ENCODE measurements at places on chromosomes 5 and 9.

- DNase-seq = no peak
- H3K4me1 ChIP-seq = no peaks in the 10 kb centered on the region
- H3K27ac ChIP-seq = no peak overlapping the region
- no peaks in the 10 kb centered on the region for H3K36me3 ChIP-seq
- H3K4me3 ChIP-seq = no peak overlapping the region
These were observed 157.6 kb downstream of the ACTL7B start for GRCh38 chr9:108698231-108698630.

- no peaks in the 10 kb centered on the region for H3K36me3 ChIP-seq
- H3K4me3 ChIP-seq = no peak overlapping the region
- no peak for DNase-seq
- H3K27ac ChIP-seq = no peak overlapping the region
- peaks cover 4% of the 10 kb centered on the region for H3K4me1 ChIP-seq
These were observed 89.6 kb upstream of the BASP1 start for GRCh38 chr5:17127743-17128231.

GRCh38 chr5:141369994-141370848 is at the start of gene PCDHGB3:
Gene PCDHGB3 (plus strand): TSS chr5:141370242. CDS start chr5:141370395, 153 bp downstream.
- peak; percentile 80 for DNase-seq
- peaks cover 73% of the 10 kb centered on the region for H3K27me3 ChIP-seq
- H3K4me1 ChIP-seq = no peaks in the 10 kb centered on the region

DNA sequence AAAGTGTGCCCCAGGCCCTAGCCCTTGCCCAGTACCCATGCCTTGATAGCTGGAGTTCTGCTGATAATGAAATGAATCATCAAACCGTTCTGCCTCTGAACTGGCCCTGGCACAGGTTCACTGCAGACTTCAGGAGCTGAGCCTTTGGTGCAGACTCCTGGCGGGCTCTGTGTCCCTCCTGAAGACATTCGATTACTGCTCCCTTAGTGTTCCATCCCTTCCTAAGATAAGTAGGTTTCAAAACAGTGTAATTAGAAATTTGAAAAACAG is 97.2 kb downstream of the MVB12B start:
- H3K36me3 ChIP-seq = peaks cover 2% of the 10 kb centered on the region
- no peak overlapping the region for H3K27ac ChIP-seq
- H3K4me1 ChIP-seq = peaks cover 7% of the 10 kb centered on the region
- H3K4me3 ChIP-seq = no peak overlapping the region

GRCh38 chr9:22240619-22241018 is 206.0 kb upstream of the DMRTA1 start:
- no peaks in the 10 kb centered on the region for H3K36me3 ChIP-seq
- no peak overlapping the region for H3K4me3 ChIP-seq
- no peak overlapping the region for H3K27ac ChIP-seq
- peak; percentile 43 for DNase-seq
- peaks cover 5% of the 10 kb centered on the region for H3K27me3 ChIP-seq
